NB4 (cell line): ENCODE measurements at places on chromosomes 1 and 21.

DNA sequence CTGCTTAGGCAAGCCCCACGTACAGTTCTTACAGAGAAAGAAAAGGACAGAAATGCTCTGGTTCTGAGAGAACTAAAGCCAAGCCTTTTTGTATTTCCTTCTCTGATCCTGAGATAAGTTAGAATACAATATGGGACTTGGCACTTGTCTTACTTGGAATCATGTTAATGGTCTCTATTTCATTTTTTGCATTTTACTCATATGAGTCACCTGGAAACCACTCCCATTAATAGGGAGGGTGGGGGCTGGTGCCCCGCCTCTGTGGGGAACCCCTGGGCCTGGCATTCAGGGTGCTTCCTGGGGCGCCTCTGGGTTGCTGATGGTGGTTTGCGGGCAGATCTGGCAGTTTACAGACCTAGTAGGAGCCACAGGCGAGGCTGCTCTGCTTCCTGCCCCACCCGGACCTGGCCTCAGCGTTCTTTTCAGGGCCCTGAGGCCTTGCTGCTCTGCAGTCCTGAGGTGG, 26.7 kb downstream of the TSPAN2 start:
- DNase-seq = peak; percentile 93

DNA sequence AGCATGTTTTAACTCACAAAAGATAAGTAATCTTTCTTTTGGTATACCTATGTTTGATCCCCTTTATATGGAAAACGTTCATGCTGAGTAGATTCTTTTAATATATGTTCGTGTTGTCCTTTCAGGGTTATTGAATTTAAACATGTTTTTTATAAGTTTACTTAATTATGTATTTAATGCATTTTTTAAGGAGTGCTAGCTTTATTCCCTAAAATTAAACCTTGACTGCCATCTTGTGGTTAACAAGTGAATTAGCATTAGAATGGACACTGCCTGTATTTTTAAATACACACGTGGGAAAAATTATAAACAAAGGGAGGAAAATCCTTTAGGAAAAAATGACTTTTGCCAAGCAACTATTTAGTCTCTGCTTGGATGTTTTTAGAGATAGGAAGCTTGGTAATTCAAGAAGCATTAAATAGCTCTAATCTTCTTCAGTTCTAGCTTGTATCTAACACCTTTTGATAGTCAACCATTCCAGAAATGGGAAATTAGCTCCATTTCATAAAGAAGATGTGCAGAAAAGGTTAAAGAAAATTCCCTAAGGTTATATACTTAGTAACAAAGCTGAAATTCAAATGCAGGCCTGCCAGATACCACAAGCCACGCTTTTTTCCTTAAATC, 43.0 kb downstream of the UBE2U start:
- DNase-seq = peak; percentile 45

DNA sequence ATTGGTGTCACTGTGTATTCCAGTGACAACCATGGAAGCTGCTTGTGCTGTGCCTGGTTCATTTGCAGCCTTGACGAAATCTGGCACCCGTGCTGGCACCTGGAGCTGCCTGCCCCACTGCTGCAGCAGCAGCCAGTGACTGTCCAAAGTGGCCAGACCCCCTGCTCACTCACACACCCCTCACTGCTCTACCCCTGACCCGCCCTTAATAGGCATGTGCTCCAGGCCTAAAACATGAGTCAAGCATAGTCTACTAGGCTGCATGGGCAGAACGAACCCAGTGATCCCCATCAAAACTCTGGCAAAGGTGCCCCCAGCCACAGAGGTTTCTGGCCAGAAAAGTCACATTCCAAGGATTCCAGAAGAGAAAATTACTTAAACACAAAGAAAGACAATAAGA, 7.7 kb downstream of the PRAMEF1 start:
- no peak for DNase-seq

- DNase-seq = no peak
Observed at GRCh38 chr1:153929981-153930948, 7.5 kb upstream of the GATAD2B start.

DNA sequence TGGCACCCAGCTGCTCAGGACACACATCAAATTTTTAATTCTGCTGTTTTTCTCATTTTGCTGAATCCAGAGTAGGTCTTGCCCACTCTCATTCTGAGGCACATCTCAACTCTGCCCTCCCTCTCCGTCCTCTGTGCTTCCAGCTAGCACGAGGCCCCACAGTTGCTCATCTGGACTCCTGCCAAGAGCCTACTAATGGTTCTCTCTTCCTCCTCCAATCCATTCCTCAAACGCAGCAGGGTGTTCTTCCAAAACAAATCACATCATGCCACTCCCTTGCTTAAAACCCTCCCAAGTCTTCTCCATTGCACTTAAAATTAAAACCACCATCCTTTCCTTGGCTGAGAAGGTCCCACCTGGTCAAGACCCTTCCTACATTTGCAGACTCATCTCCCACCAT, 49.8 kb upstream of the SCAF4 start:
- no peak for DNase-seq
